Left lung (tissue), 14 donors: ENCODE measurements at places on chromosomes 16 and 17.
A peak's percentile ranks its signal among the peaks of the same experiment; 100 is the strongest.

- DNase-seq = peak; percentile 34
Measured at GRCh38 chr17:9389111-9389527, 186.5 kb downstream of the STX8 start.

DNA sequence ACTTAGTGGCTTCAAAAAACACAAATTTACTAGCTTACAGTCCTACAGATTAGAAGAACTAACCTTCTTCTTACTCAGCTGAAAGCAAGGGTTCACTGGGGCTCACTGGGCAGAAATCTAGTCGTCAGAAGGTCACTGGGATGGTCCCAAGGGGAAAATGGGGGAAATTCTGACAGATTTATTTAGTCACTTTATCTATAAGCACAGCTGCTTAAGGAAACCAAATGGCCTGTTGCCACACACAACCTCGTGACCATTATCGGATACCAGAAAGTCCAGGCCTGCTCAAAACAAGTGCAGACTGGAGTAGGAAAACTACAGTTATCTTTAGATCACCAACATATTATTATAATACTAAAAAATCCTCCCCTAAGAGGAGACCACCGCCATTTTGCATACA, 374.6 kb upstream of the ASIC2 start:
- no peak for DNase-seq

DNA sequence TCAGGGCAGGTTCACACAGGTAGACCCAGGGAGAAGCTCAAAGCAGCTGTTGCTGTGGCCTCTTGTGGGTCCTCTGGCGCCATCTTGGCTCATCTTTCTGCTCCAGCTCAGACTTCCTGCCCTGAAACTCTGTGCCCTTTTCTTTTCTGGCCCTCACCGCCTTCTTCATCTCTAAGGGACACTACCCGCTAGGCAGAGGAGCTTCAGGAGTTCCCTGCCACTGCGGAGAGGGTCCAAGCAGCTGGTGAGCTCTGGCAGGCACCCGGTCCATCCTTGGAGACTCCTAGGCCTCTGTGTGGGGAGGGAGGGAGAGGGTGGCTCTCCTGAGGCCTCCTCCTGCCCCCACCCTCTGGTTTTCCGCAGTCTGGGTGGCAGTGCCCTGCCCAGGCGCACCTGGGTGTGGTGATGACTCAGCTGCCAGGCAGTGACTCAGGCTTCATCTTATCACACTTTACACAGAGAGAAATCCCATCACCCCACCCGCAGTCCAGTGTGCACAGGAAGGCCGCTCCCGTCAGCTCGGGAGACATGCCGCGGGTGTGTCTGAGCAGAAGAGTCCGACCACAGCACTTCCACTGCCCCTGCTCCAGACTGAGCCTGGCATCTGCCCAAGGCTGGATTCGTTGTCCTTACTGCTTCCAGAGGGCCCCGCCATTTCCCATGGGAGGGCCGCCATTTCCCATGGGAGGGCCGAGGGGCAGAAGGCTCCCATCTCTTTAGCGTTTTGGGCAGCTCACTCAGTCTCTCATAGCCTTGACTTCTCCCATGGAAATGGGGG, 7.3 kb downstream of the NT5C start:
- peak; percentile 88 for DNase-seq

DNA sequence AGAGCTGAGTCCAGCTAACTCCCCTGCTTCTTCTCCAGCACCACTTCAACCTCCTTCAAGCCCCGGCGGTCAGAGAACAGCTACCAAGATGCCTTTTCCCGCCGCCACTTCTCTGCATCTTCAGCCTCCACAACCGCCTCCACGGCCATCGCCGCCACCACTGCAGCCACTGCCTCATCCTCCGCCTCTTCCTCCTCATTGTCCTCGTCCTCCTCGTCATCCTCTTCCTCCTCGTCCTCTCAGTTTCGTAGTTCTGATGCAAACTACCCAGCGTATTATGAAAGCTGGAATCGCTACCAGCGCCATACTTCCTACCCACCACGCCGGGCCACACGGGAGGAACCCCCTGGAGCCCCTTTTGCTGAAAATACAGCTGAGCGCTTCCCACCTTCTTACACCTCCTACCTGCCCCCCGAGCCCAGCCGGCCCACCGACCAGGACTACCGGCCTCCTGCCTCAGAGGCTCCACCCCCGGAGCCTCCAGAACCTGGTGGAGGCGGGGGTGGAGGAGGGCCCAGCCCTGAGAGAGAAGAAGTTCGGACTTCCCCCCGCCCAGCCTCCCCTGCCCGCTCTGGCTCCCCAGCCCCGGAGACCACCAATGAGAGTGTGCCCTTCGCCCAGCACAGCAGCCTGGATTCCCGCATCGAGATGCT, 7.1 kb downstream of the SETD1A start:
- DNase-seq = no peak

- no peak for DNase-seq
Measured at GRCh38 chr17:47301161-47301560, 22.6 kb upstream of the EFCAB13 start.

GRCh38 chr16:88320947-88321634, 61.7 kb upstream of the ZNF469 start:
- DNase-seq = no peak

GRCh38 chr17:59511726-59512125, 53.7 kb upstream of the DHX40 start:
- DNase-seq = no peak

- DNase-seq = peak; percentile 86
Measured at GRCh38 chr17:28552176-28552999, at the start of gene UNC119. UNC119 (minus strand) TSS chr17:28552624; CDS start chr17:28552557, 67 bp downstream.

DNA sequence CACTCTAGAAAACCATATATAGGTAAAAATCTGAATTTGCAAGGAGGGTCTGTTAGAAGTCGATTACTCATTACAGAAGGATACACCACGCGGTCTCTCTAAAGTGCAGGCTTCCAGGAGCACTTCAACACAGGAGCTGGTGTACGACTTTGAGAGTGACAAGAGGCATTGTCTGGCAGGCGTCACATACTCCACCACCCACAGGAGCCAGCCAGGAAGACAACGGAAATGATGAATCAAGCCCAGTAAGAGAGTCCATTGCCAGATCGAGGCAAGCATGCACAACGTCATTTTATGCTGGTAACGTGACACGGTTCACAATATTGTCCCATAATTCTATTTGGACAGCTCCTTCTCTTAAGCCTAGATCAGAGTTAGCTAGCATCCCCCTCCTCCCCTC, 15.0 kb upstream of the CACNG4 start:
- no peak for DNase-seq

- DNase-seq = peak; percentile 65
Measured at GRCh38 chr16:53055541-53056391, 975 bp downstream of the CHD9 start.

DNA sequence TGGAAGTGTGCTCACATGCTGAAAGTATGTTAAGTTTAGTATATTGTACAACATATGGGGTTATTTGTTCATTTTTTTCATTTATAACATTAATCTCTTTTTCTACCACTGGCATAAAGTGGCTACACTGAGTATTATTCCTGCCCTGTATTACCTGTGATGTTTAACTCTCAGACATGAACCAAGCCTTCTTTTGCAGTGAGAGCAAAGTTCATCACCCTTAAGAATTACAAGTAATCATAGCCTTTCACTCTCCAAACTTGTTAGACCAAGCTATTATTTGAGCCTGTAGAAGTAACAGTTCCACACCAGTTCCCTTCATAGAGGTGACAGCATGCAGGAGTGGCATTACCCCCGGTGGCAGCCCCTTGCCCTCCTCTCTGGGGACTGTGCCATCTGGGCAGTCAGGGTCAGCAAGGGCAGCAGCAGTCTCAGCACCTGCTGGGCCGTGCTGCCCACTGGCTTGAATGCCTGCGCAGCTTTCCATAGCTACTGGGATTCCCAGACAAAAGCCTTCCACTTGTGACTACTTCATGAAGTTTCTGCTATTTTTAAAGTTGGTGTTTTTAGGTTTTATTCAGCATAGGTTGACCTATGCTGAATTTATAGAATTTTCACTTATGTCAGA, 71.3 kb downstream of the TMC6 start:
- no peak for DNase-seq

GRCh38 chr17:38796451-38797157, 2.8 kb downstream of the PIP4K2B start:
- DNase-seq = no peak

- no peak for DNase-seq
Measured at GRCh38 chr17:6099492-6099891, 29.3 kb downstream of the WSCD1 start.

DNA sequence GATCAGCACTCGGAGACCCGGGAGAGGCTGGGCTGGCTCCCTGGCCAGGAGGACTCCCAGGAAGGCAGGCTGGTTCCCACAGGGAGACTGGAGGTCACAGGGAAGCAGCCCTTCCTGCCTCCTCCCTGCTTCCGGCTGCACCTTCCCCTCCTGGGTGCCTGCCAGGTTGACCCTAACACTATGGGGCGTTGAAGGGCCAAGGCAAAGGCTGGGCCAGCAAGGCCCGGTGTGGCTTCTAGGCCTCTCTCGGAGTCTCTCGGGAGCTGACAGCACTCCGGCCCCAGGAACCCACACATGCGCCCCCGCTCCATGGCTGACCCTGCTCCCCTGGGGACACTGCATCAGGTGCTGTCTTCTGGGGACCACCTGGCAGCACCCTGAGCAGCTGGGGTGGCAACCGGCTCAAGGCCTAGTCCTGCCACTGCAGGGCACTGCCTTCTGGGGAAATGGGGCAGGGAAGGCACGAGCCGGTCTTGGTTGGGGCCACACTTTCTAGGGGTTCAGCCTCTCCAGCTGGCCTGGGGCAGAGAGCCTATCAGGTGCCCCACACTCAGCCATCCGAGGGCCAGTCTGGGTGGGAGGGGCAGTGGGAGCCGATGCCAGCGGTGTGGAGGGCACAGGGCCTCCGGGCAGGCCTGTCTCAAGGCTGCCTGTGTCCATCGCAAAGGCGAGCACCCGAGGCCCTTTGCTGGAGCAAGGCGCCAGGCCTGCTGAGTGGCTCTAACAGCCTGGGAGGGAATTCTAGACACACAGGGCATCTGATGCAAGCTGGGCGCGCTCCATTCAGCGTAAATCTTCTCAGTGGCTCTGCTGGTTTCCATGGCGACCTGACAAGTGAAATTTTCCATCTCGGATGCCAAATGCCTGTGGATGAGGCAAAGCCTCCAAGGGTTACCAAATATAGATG, 5.6 kb upstream of the MTSS2 start:
- peak; percentile 76 for DNase-seq

GRCh38 chr17:74054249-74054648, 149.2 kb upstream of the RPL38 start:
- DNase-seq = no peak

DNA sequence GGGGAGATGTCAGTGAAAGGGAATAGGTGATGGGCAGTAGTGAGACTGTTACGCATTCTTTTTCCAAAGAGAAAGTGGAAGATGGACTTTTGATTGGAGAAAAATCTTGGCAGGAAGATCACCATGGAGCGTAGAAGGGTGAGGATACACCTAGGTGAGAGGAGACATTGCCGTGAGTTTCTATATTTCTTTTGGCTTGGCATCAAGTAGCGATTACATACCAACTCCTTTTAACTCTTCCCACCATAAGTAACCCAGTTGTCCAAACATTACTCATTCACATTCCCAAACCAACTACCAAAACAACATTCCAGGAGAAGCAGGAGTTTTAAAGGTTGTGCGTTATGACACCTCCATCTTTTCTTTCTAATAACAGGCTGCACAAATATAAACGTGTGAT, 10.7 kb upstream of the KRT28 start:
- no peak for DNase-seq

- DNase-seq = no peak
Measured at GRCh38 chr17:45380046-45380765, 52.5 kb downstream of the ARHGAP27 start.

DNA sequence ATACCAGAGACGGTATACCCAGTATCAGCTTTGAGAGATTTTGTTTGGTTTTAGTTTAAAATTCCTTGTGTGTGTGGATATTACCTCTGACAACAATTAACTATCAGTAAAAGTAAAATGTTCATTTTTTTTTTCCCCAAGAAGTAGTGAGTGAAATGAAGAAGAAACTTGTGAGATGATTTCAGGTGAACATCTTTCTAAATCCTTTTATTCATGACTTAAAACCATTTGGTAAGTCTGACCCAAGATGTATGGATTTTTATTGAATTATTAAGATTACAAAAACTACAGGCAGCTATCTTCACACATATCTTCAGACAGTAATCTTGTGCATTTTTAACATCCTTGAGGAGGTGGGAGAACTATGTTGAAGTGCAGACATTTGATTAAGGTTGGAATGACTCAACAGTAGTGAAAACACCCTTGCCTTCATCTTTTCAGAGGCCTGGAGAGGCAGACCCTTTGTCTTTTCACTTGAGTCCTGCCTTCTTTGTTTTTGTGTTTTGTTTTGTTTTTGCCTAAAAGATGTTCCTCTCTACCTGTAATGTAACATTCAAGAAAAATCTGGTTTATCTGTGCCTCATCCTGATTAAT, 240.3 kb upstream of the TBX2 start:
- DNase-seq = no peak

DNA sequence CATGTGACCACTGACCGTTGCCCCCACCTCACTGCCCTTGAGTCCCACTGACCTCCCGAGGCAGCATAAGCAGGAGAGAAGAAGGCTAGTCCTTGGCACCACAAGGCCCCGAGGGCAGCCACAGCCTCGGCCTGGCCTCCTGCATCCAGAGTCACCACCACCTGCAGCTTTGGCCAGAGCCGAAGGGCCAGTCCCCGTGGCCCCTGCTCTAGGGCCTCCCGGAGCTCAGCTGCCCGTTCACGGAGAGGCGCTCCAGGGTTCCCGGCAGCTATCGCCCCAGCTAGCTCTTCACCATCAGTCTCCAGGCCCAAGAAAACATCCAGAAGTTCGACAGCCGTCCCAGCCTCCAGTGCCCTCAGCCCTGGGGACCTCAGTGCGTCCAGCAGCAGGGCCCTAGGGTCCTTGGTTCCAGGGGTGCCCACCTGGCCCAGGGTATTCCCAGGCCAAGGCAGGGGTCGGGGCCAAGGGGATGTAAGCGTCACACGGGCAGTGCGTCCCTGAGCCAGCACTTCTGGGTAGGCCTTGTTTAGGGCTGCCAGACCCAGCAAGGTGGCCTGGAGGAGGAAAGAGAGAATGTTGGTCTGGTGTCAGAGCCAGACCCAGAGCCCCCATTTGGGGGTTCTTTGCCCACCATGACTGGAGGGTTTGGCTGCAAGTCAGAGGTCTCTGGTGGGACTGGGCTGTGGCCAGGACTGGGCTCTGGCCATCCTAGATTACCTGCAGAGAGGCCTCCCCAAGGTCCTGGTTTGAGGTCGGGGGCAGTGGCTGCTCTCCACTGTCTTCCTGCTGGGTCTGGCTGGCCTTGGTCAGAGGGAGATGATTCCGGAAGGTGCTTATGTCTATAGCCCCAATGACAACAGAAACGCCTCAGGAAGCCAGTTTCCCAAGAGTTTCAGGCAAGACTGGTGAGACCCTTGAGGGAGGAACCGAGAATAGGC, 1.8 kb downstream of the GHDC start:
- DNase-seq = no peak

DNA sequence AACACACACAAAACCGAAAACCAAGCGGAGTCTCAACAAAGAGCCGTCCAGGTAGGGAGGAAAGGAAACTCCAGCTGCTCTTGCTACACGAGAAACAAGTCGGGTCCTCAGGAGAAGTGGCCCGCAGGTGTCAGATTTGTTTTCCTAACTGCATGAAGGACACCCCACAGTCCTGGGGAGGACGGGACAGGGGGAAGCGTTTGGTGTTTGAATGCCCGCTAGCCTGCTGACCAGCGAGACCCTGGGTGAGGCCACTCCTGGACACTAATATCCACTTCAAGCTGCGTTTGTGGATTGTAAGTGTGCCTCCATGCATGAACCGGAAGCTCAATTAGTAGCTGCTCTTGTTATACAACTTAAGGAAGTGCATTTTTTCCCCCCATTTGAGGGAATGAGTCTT, 299.5 kb downstream of the MAF start:
- no peak for DNase-seq

GRCh38 chr16:46729326-46729995, 18.7 kb downstream of the MYLK3 start:
- DNase-seq = no peak

GRCh38 chr16:79571065-79571902, 29.3 kb downstream of the MAF start:
- no peak for DNase-seq
